ENCODE measurements at places on chromosomes 2 and 18.
A peak's percentile ranks its signal among the peaks of the same experiment; 100 is the strongest.

DNA sequence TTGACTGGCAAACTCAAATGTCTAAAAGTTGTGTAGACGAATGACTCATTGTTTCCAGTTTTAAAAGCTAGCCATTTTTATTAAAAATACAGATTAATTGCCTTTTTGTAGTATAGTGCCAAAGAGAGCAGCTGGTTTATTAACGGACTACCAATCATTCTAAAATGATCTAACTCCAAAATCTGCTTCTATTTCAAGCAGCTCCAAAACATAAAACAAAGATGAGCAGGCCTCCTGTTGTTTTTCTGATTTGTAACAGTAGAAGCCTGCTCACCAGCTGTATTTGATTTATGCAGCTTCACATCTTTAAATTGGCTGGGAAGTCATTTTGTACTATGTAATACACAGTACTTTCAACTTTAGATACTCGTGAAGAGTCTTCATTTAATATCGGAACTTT is 171.8 kb downstream of the UBR3 start:
- DNase-seq, result no peak

DNA sequence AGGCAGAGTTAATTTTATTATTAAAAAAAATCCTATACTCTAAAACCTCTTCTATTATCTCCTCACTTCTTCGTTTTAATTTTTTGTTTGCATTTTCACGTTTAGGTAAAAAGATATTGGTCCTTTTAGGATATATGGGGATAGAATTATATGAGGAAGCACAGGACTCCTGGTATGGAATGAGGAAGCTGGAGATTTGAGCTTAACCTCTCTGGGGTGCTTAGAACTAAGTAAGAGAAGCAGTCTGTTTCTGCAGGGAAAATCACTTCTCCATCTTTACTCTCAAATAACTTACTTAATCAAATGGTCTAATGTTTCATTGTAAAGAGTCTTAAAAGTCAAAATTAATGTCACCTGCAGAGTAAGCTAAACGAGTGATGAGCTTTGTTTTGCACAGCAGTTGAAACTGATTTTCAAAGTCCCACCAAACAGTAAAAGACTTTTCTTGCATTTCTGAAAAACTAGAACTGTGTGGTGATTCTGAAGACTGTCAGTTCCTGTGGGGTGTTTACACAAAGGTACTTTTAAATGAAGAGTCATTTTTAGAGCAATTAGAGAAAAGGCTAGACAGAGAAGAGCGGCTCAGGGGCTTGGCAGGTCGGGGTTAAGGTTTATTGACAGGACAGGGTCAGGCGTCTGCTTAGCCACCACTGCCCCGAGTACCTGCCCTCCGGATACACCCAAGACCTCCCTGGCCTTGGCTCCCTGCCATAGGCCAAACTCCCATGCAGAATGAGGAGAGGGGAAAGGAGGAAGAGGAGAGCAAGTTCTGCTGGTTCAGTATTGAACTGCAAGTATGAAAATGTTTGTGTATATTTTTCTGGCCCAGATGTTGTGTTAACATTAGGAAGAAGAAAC is 21.6 kb downstream of the METAP1D start:
- no peak for DNase-seq

- DNase-seq, result no peak
These were observed 20.7 kb downstream of the ADD2 start for GRCh38 chr2:70747284-70747683.

GRCh38 chr2:64946769-64947247 is 42.4 kb upstream of the SLC1A4 start:
- no peak for DNase-seq

GRCh38 chr2:113962692-113963480 is 73.0 kb downstream of the ACTR3 start:
- DNase-seq, result no peak

- DNase-seq, result peak; percentile 42
These were observed at the start of gene CYP27C1 for GRCh38 chr2:127220102-127220767. CYP27C1 (minus strand) TSS chr2:127220299; CDS start chr2:127220270, 29 bp downstream.

All from activated naive CD8-positive, alpha-beta T cell treated with anti-CD3 and anti-CD28 coated beads, Interleukin-2, amount 10 ng/mL, durations not matched to agents 7 days and 5 days (primary cell).